ENCODE measurements at places on chromosomes 5 and 9.

DNA sequence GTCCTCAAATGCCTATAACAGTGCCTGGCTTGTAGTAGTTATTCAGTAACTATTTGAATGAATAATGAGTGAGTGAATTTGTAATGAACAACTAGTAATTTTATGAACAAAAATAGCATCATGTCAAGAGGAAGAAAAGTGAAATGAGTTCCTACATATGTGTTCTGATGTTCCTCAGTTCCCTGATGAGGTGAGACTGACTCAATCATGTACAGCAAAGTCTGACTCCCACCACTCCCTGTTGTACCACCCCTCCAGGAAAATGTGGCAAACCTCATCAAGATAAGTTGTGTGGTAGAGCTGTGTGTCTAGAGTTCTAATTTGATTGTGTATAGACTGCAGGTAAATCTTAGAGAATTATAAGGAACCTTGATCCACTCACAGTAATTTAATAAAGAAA, 201.6 kb downstream of the GOLPH3 start:
- DNase-seq = no peak

- no peak for DNase-seq
Measured at GRCh38 chr9:120393386-120394057, 186.4 kb downstream of the CDK5RAP2 start.

- DNase-seq = no peak
Measured at GRCh38 chr5:10409504-10409903, 32.2 kb upstream of the ROPN1L start.

DNA sequence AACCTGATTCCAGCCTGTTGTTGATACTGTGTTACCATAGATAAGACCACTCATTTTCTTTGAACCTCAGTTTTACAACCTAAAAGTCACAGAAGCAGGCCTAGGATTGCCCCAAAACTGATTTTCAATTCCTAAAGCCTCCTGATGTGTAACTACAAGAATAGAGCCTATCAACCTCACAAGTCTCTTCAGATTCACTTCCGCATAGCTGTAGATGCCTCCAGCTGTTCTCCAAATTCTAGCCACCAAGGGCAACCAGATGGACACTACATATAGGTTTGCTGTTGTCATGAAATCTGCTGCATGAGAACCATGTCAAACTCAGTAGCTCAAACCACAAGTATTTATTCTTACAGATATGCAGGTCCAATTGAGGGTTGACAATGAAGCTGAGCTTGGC, 143.5 kb downstream of the SPATA31D1 start:
- DNase-seq = no peak

- DNase-seq = no peak
Measured at GRCh38 chr9:127944586-127945218, 7.0 kb upstream of the DPM2 start.

- no peak for DNase-seq
Measured at GRCh38 chr5:118984602-118985001, 3.7 kb downstream of the DTWD2 start.

DNA sequence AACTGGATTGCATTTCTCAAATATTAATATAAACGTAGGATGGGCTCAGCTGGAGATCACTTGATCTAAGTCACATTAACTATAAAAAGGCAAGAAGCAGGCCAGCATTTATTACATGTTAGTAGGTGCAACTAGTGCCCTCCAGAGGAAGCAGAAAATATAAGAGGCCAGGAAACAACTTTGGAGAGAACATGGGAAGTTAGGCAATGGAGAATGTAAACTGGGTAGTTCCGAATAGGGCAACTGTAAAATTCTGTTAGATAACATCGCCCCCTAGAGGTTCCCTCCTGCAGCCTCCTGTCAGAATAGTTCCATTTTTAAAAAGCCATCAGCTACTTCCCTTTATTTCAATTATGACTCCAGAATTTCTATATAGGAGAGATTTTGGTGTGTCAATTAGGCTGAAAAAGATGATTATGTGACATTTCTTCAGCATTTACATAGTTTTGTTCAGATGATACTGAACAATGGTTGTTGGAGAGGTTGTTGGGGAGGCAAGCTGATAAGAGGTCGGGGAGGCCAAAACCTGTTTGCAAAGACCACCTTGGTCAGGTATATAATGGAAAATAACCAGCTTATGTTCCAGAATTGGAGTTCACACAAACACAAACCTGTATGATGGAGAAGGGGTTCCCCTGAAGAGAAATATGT, 22.4 kb downstream of the CCL28 start:
- peak; percentile 47 for DNase-seq

DNA sequence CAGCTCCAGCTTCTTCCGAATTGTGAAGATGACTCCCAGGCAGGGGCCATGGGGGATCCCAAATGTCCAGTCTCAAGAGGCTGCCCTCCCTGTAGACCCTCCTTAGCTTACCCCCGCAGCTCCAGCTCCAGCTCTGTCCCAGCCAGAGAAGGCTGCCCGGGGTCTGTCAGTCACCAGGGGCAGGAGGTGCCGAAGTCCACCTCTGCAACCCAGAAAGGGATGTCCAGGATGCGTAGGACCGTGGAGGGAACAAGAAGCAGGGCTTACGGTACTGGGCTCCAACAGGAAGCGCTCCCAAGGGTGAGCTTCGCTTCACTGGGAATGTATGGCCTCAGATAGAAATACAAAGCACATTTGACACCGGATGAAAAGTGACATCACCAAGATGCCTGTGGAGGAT, 6.0 kb downstream of the IPPK start:
- DNase-seq = no peak

DNA sequence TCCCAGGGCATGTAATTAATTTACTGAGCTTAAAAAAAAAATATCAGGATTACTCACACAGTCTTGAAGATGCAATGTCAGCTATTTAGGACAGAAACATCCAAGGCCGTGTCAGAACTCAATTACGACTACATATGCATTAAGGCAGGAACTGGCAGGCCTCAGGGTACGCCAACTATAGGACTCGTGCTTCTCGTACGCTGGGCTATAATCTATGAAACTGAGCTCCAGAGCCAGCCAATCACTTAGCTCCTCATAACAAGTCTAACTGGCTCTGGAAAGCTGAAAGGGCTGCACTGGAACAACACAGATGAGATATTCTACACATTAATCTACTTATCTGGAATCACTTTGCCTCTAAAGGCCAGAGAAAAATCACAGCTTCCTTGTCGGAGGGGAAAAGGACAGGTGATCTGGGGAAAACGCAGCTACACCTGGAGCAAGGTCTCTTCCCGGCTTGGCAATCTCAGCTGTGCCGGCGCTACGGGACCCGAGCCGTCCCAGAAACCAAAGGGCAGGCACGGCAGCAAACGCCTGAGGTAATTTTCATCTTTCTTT, 212.0 kb downstream of the DEPDC1B start:
- DNase-seq = no peak

DNA sequence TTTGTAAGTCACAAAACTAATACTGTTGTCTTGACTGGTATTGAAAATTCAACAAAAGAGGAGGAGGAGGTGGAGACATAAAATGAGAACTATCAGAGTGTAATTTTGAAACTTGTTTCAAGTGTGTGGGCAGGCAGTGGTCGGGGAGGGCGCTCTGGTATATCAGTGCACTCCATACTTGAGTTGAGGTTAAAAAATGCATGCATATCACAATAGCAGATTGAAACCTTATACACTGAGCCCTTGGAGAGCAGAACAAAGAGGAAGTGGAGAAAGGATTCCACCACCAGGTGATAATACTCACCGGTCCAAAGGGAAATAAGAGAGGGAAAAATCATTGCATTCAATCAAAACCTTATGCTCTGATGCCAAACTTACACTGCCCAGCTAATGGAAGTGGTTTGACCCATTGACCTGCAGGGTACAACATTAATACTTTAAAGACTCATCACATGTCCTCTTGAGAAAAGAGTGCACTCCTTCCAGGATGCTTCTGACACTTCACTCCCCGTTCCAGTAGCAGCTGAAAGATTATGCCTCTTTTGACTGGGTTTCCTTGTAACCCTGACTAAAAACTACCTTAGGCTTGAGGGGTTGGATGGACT, 79.5 kb upstream of the FAM169A start:
- no peak for DNase-seq

DNA sequence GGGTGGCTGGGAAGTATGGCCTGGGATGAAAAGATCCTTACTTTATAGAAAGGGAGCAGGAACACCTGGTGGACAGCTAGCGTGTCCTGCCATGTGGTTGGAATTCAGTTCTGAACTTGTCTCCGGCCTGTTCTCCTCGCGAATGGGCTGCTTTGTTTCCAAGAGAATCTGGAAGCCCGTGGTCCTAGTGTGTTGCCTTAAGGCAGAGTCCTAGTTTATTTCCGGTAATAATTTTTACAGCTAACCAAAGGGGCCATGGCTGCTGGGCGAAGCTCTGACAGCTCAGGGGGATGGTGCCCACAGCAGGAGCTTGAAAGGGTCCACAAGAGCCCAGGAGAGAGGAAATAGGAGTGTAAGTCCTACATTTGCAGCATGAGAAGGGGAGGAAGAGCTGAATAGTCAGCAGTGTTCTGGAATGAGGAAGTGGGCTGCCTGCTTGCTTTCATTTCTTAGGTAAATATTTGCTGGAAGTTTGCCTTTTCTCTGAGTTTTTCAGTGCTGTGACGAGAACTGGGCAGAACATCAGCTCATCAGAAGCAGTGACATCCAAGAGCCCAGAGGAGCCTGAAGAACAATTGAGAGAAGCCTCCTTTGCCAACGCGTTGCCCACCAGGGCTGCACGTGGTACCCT, 13.1 kb upstream of the IGFBPL1 start:
- DNase-seq = no peak

DNA sequence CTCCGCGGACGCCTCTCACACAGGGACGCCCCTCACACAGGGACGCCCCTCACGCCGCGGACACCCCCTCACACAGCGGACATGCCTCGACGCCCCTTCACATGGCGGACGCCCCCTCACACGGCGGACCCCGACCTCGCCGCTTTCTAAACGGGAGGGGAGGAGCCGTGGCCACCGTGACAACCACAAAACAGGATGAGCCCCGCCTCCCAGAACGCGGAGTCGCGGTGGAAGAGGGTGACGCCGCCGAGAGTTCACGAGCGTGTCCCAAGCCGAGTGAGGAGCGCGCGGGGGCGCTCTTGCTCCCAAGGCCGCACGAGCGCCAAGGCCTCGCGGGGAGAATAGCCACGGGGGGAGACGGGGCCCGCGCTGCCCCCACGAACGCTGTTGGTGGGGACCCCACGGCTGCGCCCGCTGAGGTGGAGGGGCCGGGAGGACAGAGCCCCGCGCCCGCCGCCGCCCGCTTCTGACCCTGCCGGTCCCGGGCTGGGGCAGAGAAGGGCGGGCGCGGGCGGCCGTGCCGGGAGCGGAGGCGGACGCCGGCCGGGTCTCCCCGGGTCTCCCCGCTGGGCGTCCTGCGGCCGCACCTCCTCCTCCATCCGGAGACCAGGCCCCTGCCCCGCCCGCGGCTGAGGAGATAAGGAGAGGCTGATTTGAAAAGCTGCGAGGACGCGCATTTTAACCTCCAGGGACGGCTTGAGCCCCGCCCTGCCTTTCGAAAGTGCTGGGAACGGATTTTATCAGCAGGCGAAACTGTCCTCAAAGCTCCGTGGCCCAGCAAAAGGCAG, 3.9 kb upstream of the NKD2 start:
- peak; percentile 17 for DNase-seq

GRCh38 chr5:148465381-148466235, 81.8 kb downstream of the FBXO38 start:
- DNase-seq = no peak

GRCh38 chr9:131889437-131890251, 149.8 kb upstream of the RAPGEF1 start:
- no peak for DNase-seq

DNA sequence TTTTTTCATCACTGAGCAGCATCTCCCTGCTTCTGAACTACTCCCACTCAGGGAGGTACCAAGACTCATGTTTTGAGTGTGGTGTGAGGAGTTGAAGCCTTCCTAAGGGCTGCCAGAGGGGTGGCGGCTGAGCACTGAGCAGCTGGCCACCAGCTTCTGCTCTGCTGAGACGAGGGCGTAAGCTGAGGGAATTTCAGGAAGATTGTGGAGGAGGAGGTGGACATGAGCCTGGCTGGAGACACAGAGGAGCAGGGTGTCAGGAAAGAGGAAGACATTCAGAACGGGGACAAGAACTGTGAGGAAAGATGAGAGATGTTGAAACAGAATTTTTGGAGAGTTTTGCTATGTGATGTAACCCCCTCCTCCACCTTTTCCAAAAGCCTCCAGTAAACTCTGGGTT, 7.8 kb downstream of the LCP2 start:
- DNase-seq = no peak
